Activated gamma-delta T cell (primary cell): ENCODE measurements at places on chromosomes 2 and 18.

DNA sequence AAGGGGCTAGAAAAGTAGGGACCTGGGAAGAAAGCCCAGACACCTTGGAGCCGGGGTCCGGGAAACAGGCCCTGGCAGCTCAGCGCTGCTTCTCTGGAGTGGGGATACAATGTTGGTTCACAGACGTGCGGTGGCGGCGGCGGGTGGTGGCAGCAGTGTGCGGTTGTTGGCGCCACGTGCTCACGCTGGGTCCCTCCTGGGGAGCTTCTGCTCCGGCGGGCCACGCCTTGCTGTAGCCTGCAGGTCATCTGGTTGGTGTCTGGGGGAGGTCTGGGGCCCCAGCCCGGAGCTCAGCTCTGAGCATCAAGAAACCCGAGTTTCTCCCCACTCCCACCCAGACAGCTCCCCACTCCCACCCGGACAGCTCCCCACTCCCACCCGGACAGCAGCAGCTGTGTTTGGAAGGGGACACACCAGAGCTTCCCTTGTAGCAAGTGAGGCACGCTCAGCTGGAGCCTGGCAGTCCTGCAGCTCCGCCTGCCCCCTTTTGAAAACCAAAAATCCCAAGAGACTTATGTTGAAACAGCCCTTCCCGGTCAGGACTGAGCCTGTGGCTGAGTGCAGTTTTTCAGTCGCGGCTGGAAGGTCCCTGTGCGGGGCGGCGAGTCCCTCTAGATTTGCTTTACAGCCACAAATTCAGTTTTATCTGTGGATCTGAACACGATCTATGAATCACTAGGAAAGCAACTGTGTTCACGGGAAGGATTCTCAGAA lies 46.9 kb downstream of the NFATC1 start:
- no peak for DNase-seq

GRCh38 chr2:11784747-11785610 lies 38.5 kb downstream of the LPIN1 start:
- peak; percentile 29 for DNase-seq

DNA sequence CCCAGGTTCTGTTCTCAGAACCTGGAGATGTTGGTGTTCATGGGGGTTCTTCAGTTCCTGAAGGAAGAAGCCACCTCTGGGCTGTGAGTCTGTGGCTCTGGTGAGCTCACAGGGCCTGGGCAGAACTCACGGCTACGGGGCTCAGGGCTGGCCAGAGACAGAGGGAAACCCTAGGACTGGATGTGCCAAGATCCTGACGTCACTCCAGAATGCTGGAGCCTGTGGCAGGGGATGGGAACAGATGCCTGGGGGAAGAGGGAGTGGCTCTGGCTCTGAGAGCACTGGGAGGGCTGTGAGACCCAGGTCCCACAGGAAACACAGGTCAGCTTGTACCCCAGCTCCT lies at the start of gene OTOF:
Gene OTOF, minus strand, starts transcription at position 214 of the 343 bp plus-strand sequence.
- no peak for DNase-seq

- DNase-seq = no peak
These were observed 164.0 kb downstream of the MYO3B start for GRCh38 chr2:170341684-170342623.

DNA sequence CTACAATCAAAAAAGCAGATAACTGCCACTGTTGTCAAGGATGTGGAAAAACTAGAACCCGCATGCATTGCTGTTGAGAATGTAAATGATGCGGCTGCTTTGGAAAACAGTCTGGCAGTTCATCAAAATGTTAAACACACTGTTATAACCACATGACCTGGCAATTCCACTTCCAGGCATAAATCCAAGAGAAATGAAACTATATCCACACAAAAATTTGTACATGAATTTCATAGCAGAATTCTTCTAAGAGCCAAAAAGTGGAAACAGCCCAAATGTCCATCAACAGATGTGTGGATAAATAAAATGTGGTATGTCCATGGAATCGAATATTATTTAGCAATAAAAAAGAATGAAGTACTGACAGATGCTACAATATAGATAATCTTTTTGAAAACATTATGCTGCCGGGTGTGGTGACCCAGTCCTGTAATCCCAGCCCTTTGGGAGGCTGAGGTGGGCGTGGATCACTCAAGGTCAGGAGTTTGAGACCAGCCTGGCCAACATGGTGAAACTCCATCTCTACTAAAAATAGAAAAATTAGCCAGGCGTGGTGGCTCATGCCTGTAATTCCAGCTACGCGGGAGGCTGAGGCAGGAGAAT lies 32.0 kb downstream of the ERCC3 start:
- DNase-seq = no peak

DNA sequence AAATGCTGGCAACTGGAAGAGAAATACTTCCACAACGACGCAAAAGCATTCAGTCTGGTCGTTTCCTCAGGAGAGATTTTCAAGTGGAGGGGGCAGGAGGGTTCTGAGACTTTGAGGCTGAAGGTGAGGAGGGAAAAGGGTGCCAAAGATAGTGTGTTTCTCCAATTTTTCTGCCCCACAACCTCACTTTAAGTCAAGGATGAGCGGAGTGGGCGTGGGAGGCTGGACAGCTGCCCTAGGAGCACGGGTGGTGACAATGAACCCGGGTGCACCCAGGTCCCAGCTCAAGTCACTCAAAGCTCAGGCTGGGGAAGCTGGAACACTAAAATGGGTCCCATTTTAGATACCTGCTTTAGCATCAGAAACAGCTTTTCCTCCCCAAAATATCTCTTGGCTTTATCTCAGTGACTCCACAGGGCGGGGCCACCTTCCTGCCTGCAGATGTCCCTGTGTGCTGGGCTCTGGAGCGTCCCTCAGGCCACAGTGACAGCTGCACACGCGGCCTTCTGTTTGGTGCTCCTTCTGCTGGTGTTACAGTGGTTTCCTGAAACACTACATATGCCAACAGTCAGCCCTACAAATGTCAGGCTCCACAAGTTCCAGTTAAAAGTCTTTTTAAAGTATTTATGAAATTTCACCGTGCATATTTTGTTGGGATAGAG lies 1.4 kb upstream of the MBP start:
- no peak for DNase-seq

DNA sequence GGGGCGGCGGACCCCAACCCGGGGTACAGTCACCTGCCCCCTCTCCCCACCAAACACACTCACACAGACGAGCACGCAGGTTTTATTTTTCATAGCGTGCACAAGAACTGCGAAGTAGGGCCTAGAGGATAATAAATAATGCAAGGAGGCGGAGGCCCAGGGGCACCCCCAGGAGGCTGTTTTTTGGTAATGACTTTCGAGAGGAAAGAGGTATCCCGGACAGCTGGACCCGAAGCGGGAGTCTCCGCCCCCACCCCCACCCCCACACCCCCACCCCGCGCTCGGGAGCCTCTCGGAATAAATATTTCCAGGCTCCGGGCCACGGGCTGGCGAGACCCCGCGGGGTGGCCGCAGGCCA lies 3.4 kb downstream of the CYP26B1 start:
- no peak for DNase-seq

- no peak for DNase-seq
These were observed 47.6 kb upstream of the FHL2 start for GRCh38 chr2:105446501-105446900.

- DNase-seq = no peak
These were observed 81.0 kb upstream of the NDUFV2 start for GRCh38 chr18:9021458-9021857.

DNA sequence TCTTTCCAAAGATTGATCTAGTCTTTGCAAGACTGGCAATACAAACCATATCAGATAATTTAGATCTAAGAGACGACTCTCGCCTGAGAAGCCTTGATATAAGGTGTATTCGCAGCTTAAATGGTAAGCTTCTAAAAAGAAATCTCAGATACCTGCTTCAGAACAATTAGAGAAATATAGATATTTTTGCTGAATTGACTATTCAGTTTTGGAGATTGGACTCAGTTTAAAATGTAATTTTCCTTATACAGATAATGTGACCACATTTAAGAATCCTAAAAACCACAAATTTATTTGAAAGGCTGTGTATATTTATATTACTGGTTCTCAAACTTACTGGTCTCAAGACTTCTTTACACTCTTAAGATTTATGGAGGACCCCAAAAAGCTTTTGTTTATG lies 15.4 kb downstream of the PAPOLG start:
- DNase-seq = no peak

- DNase-seq = no peak
These were observed 62.5 kb downstream of the CERS6 start for GRCh38 chr2:168518555-168519066.

- DNase-seq = no peak
These were observed 251.1 kb upstream of the PIK3C3 start for GRCh38 chr18:41703744-41704530.

DNA sequence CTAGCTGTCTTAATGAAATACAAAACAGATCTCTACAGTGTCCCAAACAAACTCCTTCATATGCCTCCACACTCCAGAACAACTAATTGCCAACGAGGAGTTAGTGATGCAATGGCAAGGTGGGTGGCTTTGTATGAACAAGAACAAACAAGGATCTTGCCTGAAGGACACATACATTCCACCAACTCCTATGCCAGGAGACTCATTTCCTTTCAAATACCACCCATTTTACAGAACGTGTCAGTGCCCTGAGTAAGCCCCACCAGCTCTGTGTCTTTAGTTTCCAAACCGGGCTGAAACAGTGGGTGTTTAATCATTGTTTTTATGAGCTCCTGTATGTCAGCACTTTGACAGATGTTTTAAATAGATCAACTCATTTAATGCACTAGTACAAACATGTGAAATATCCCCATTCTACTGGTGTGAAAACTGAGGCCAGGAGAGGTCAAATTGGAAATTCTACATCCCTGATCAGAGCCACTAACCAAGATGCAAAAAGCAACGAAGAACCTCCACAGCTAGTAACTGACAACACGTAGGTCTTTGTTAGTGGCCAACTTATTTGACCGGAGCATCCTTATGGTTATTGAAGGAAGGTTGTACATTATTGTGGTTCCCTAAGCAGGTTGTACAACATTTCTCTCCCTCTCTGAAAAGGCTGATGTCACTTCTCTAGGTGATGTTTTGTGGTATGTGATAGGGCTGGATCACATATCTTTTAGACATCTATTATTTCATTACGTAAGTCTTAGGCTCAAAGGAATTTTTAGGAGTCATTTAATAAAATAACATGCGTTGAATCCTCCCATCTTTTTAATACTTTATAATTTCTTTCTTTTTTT lies 534.9 kb upstream of the TNP1 start:
- no peak for DNase-seq

DNA sequence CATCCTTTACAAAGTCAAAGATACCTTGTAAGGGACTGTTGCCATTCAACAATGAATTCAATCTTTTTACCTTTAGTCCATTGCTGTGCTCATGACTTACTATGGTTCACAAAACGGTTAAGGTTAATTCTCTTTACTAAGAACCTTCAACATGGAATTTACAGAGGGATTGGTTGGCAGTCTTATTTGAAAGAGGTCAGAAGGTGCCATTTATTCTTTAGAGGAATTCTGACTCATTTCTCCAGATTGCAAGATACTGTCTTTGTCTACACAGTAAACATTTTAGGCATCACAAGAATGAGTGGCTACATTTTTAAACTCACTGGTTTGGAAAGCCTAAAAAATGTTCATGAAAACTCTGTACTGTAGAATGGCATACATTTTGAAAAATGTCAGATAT lies 17.4 kb downstream of the KCNH7 start:
- DNase-seq = no peak

GRCh38 chr18:23682045-23682444 lies 7.2 kb upstream of the LAMA3 start:
- no peak for DNase-seq

GRCh38 chr2:163207693-163208370 lies 369.3 kb upstream of the KCNH7 start:
- no peak for DNase-seq

GRCh38 chr18:63320975-63321265 lies 1.4 kb upstream of the BCL2 start:
- peak; percentile 14 for DNase-seq

- peak; percentile 59 for DNase-seq
These were observed 513 bp downstream of the TRIP12 start for GRCh38 chr2:229921101-229921891.

DNA sequence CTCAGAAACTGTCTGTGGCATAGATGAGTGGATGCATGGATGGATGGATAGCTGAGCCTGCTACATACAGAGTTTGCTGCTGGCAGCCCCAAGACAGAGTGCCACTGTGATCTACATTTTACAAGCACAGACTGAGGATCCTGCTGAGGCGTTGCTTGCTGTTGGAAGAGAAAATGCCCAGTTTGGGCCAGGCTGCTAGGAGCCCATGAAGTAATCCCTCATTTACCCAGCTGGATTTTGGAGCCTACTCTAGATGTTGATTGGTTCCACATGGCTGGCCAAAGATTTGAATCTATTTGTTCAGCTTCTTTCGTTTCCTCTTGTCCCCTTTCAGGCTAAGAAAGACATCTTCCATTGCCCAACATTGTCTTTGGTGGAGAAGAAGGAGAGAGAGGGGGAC lies 261.3 kb downstream of the CLIP4 start:
- DNase-seq = no peak

DNA sequence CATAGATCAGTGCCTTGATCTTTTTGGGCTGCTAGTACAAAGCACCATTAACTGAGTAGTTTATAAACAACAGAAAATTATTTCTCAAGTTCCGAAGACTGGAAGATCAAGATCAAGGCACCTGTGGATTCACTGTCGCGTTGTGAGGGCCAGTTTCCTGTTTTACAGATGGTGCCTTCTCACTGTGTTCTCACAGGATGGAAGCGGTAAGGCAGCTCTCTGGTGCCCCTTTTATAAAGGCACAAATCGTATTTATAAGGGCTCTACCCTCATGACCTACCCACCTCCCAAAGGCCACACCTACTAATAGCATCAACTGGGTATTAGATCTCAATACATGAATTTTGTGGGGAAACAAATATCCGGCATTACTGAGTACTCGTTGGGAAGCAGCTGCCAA lies 729.5 kb upstream of the SLC39A10 start:
- DNase-seq = no peak

- no peak for DNase-seq
These were observed 172.0 kb downstream of the SLC4A10 start for GRCh38 chr2:161796192-161796591.

GRCh38 chr2:37947306-37947705 lies 22.2 kb downstream of the RMDN2 start:
- DNase-seq = no peak

DNA sequence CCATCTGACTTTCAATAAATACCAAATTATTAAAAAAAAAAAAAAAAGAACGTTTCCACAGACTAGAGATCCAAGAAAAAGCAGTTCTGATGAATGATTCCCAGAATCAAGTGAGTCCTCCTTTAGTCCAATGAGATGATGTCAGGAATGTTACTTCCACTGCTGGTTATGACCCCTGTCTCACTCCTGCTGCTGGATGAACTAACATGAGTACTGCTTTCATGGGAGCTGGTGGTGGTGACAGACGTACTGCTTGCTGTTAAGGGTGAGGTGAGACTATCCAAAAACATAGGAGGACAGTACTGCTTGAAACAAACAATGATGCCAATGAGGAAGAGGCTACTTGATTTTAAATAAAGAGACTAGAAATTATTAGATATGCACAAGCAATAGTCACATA lies 55.5 kb upstream of the ST8SIA5 start:
- DNase-seq = no peak

- no peak for DNase-seq
These were observed 888.5 kb upstream of the FSHR start for GRCh38 chr2:50042771-50043170.

GRCh38 chr18:62964432-62964831 lies 249.1 kb downstream of the PHLPP1 start:
- no peak for DNase-seq

- no peak for DNase-seq
These were observed 249.0 kb upstream of the OSR1 start for GRCh38 chr2:19607400-19607799.
